ENCODE measurements at places on chromosomes 7 and 10.

- no peak for DNase-seq
Observed at GRCh38 chr7:28070297-28071055, 110.1 kb downstream of the JAZF1 start.

DNA sequence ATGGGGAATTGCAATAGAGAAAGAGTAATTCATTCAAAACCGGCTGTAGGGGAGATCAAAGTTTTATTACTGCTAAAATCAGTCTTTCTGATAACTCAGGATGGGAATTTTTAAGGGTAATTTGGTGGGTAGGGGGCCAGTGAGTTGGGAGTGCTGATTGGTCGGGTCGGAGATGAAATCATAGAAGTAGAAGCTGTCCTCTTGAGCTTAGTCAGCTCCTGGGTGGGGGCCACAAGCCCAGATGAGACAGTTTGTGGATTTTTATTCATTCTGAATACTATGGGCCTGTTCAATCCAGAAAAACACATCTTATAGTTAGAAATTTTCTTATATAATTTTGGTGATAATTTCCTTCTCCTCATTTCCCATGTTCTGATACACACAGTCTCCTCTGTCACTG is 25.4 kb downstream of the CALD1 start:
- DNase-seq, result no peak

- DNase-seq, result no peak
Observed at GRCh38 chr7:126778101-126778500, 474.6 kb downstream of the GRM8 start.

DNA sequence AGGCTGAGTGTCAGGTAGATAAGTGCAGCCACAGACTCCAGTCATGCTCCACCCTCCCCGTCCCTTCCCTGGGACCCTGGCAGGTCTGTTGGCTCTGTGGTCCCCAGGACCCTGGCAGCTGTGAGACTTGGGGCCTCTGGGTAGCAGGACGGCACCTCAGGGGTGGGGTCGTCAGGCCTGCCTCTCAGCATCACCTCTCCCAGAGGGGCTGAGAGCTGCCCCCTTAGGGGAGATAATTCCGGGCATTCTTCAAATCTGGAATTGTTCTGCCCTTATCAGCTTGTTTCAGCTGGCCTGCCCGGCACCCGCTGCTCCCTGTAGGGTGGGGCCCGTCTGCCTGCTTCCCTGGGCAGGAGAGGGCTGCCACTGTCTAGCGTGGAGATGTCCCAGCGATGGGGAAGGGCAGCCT is 23.3 kb downstream of the PODXL start:
- DNase-seq, result no peak

DNA sequence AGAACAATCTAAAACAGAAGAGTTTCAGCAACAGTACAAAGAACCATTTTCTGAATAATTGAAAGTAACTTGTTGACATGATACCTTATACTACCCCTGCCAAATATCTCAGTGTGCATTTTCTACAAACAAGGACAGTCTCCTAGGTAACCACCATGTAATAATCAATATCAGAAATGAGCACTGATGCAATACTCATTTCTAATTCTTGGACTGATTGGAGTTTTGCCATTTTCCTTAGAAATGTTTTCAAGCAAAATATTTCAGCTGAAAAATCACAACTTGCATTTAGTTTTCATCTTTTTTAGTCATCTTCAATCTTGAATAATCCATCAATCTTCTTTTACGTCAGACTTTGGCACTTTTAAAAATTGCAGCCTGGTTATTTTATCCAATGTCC is 420.2 kb downstream of the CDC14C start:
- DNase-seq, result no peak

GRCh38 chr10:101709359-101710058 is 14.5 kb upstream of the FBXW4 start:
- no peak for DNase-seq

GRCh38 chr7:73353243-73353642 is 25.3 kb downstream of the FKBP6 start:
- no peak for DNase-seq

GRCh38 chr7:55992346-55992745 is 28.0 kb downstream of the NIPSNAP2 start:
- DNase-seq, result no peak

DNA sequence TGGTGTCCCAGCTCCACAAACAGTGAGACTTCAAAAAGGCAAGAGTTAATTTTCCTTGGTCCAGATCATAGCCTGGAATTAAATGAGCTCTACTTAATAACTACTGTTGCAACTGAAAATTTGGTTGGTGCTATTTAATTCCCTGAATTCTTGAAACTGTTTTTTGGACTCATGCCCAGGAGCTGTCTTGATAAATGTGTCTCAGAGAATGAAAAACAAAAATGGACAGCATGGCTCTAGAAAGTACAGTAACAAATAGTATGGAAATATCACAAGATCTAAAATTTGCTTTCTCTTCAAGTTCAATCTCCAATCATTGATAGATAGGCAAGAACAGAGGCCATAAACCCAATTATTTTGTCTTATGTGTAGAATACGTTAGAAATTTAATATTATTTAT is 42.5 kb downstream of the CCDC71L start:
- DNase-seq, result no peak

- DNase-seq, result peak; percentile 27
Observed at GRCh38 chr10:106711313-106711906, 453.1 kb downstream of the SORCS1 start.

DNA sequence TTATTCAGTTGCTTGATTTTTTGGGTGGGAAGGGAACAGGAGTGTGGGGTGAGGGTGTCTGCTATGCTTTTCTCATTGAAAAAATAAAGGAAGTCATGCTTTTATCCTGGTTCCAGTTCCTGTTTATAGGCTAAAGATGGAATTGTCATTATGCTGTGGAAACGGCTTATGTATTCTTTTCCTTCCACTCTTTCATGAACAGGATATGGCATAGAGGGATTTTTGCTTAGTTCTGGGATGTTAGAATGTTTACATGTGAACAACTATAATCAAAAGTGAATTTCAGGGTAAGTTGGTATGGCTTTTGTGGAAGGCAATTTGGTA is 35.9 kb upstream of the PTPN12 start:
- DNase-seq, result no peak

GRCh38 chr7:130350945-130351790 is 6.6 kb downstream of the CPA5 start:
- DNase-seq, result no peak

- DNase-seq, result no peak
Observed at GRCh38 chr7:149826344-149827088, 11.7 kb upstream of the ZNF862 start.

GRCh38 chr7:94378356-94378755 is 16.3 kb upstream of the COL1A2 start:
- DNase-seq, result no peak

- DNase-seq, result peak; percentile 95
Observed at GRCh38 chr10:102227050-102227449, 951 bp downstream of the ELOVL3 start.

GRCh38 chr7:124690840-124691239 is 74.8 kb downstream of the GPR37 start:
- DNase-seq, result no peak

DNA sequence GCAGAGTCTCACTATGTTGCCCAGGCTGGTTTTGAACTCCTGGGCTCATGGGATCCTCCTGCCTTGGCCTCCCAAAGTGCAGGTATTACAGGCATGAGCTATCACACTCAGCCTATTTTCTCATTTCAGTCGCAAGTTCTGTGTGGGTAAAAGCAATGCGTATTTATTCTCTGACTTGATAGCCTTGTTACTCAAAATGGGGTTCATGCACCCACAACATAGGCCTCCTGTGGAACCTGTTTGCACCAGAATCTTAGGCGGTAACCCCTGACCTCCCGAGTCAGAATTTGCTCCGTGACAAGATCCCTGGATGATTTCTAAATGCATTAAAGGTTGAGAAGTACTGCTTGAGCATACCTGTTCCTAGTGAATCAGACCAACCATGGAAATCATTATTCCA is 7.3 kb downstream of the IL2RA start:
- no peak for DNase-seq

- no peak for DNase-seq
Observed at GRCh38 chr10:85784792-85785191, 581.8 kb downstream of the GRID1 start.

- no peak for DNase-seq
Observed at GRCh38 chr10:73818402-73818801, 7.0 kb upstream of the NDST2 start.

DNA sequence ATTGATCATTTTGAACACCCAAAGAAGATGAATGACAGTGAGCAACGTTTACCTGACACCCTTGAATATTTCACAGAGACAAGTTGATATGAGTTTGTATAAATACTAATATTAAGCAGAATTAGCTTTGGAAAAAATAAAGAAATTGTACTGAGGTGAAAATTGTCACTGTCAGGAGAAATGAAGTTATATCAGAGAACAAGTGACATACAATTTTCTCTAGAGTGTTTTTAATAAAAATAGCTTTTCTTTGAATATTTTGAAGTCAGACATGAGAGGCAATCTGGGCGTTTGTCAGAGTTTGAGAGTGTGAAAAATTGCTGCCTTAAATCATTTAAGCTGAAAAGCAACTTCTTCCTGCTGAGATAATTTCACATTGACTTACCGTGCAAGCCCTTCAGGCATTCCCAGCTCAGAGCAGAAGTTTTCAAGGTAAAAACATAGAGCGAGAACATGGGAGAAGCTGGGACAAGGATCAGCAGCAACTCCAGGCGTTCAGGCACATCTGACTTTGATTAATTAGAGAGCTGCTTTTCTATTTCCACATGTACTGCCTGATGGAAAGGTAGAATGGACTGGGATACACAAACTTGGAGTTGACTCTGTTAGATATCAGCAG is 535.9 kb downstream of the TFEC start:
- no peak for DNase-seq

- DNase-seq, result no peak
Observed at GRCh38 chr10:104447906-104448305, 94.3 kb downstream of the CFAP58 start.

DNA sequence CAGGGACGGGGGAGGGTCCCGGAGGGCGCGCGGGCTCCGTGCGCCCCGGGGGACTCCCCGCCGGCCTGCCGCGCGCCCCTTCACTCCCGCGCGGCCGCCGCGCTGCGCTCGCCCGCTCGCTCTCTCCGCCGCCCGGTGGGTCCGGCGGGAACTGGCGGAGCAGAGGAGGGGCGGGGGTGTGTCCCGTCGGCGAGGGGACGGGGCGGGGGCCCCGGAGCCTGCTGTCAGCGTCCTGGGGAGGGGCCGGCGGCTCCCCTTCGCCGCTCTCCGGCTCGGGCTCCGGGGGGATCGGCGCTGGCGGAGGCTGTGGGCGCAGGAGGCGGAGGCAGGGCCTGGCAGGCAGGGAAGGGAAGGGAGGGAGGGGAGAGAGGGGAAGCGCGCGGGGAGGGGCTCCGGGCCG is at the start of gene SH3PXD2A:
Gene SH3PXD2A, minus strand, starts transcription at position 153 of the 400 bp plus-strand sequence. CDS start 310 bp downstream, outside the sequence.
- DNase-seq, result no peak

DNA sequence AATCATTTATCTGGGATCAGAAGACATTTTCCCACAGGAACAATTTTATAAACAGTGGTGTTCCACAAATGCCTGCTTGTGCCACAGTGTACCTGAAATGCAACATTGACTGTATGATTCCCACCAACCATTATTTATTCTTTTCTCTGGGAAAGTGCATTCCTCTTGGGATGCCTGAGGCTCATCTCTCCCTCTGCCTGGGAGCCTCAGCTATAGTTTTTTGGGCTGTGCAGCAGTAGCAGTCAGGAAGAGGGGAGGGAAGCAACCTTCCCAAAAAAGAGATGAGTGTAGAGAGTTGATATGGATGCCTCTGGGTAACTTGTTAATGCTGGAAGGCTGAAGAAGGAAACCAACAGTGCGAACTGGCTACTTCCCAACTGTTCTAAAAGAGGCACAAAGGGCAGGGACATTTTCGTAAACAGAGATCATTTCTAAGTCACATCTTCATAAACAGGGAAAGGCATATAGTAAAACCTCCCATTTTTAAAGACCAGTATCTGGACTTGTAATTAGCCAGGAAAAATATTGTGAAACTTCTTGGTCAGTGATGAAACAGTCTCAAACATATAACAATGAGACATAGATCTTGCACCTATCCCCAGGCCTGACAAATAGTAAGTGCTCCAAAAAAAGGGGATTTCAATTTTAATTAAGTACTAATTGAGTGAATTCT is 1.4 kb upstream of the CALD1 start:
- no peak for DNase-seq

DNA sequence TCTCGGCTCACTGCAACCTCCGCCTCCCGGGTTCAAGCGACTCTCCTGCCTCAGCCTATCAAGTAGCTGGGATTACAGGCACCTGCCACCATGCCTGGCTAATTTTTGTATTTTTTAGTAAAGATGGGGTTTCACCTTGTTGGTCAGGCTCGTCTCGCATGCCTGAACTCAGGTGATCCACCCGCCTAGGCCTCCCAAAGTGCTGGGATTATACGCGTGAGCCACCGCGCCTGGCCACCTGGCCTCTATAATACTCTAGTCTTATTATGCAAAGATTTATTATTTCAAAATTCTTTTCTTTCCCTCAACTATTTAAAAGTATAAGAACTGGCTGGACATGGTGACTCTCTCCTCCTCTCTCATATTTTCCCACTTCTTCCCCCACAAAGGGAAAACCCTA is 30.0 kb upstream of the C1GALT1 start:
- no peak for DNase-seq

- DNase-seq, result no peak
Observed at GRCh38 chr10:122484276-122485060, 23.1 kb downstream of the HTRA1 start.

DNA sequence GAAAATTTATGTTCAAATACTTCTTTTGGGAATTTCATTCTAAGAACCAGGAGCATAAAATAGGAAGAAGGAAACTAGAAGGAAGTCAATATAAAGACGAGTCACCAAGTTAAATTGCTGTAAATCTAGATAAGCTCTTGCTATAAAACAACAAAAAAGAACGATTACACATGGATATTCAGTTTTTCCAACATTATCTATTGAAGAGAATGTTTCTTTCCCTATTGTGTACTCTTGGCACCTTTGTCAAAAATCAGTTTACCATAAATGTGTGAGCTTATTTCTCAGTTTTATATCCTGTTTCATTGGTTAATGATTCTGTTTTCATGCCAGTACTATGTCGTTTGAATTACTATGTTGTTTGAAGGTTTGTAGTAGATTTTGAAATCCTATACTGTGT is 536.3 kb upstream of the MKI67 start:
- DNase-seq, result no peak

DNA sequence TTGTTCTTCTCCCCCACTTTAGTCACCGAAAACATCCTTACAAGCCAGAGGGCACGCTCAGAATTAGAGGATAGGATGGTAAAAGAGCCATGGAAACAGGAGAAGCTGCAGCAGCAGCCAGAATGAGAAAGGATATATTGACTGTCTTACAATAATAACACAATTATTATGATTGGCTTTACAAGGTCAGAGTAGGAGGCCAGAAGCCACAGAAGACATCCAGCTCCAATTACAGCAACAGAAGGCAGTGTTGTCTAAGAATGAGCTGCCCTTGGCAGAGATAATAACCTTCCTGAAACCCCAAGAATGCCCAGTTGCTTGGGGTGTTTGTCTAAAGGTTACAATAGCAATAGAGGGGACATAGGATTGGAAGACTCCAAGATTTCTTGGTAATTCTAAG is 168.8 kb downstream of the C1GALT1 start:
- DNase-seq, result no peak

DNA sequence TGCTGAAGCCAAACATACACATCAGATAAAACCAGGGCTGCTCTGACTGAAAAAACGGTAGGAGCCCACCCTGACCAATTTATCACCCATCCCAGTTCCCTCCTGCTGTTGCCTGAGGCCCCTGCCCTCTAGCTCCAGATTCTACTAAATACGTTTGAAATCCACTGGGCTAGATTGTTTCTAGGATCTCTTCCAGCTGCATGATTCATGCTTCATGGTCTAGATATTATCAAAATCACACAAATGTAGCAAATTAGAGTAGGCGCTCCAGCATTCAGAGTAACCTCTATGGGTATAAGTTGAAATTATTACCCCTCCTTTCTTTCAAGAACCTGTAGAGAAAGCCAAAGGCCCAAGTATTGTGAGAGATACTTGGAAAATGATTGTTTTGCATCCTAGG is 151.2 kb upstream of the FAM13C start:
- DNase-seq, result no peak

All from HL-60 (cell line).